ENCODE measurements at places on chromosomes 2 and 18. TPM values are rescaled to one million over a fixed set of nuclear protein-coding genes. Genes with fewer than 3 reads are reported as not detected.
A peak's percentile ranks its signal among the peaks of the same experiment; 100 is the strongest.

NMUR1 gene
- polyA plus RNA-seq, result 0.23 TPM

DNA sequence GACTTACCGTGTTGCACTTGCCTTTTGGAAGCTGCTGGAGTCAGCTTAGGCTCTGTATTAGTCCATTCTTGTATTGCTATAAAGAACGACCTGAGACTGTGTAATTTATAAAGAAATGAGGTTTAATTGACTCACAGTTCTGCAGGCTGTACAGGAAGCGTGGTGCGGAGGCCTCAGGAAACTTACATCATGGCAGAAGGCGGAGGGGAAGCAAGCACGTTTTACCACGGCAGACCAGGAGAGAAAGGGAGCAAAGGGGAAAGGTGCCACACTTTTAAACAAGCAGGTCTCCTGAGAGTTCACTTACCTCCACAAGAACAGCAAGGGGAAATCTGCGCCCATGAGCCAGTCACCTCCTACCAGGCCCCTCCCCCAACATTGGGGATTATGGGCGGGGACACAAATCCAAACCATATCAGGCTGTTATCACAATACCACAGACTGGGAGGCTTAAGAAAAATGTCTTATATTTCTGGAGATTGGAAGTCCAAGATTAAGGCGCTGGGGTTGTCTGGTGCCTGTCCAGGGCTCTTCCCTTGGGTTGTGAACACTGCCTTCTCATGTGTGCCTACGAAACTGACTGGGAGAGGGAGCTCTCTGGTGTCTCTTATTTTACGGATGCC is 3.6 kb upstream of the D2HGDH start:
- no peak for DNase-seq

- DNase-seq, result no peak
Observed at GRCh38 chr2:212956665-212957607, 194.5 kb downstream of the IKZF2 start.

HOXD10 gene
- polyA plus RNA-seq, result 0.03 TPM

- no peak for DNase-seq
Observed at GRCh38 chr18:76376668-76377358, 118.2 kb downstream of the ZNF516 start.

DNA sequence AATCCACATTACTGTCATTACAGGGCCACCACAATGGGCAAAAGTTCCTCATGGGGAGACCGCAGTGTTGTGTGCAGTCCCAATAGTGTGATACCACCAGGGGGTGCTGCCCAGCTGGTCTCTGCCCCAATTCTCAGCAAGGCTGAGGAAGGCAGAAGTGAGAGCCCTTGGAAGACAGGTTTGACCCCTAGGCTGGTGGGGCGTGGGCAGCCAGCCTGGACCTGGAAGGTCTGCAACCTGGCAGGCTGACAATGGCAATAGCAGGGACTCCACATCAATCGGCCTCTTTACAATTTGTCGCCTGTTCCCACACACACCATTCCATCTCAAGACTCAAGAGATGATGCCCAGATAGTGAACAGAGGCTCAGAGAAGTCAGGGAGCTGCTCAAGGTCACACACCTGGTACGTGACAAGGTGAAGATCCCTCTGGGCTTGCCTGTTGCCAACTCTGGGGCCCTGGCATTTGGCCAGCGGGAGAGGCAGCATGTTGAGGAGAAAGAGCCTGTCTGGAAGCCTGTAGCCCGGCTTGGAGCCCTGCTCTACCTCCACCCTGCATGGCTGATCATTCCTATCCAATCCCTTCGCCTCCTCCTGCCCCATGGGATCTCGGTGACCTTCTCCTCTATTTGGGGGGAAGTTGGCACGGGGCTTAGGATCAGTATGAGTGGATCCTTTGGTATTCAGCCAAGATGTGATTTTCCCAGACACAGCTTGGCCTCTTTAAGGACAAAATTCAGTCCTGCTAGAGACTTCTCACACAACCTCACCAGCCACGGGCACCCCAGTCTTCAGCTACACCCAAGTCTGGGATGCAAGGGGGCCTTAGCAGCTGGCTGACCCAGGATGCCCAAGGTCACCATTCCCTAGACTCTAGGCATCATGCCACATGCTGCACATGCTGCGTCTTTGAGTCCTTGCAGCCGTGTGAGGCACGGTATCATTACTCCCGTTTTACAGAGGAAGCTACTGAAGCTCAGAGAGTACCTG is 2.9 kb upstream of the ATOH8 start:
- DNase-seq, result peak; percentile 84

DNA sequence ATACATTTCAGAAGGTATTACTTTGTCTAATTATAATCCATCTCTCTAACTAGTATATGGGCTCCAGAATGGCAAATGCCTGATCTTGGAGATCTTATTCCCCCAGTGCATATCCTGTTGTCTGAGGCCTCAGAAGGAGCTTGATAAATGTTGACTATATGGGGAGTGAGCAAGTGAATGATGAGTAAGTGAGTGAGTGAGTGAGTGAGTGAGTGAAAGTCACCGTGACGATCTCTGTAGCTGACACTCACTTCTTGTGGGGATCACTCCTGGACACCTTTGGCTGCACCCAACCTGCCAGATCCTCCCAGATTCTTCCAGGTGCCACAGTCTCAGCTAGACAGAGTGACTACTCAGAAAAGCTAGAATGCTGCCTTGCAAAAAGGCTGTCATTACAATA is 2.8 kb downstream of the XDH start:
- no peak for DNase-seq

DNA sequence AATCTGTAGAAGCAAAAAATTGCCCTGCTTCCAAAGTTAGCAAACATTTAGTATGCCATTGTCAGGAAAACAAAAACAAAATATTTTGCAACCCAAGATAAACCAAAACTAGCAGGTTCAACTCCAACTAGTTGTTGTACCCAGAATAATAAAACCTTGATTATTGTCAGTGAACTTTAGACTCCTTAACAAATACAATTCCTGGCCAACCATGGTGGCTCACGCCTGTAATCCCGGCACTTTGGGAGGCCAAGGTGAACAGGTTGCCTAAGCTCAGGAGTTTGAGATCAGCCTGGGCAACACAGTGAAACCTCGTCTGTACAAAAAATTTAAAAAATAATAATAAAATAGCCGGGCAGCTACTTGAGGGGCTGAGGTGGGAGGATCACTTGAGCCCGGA is 87.5 kb upstream of the MSH2 start:
- DNase-seq, result no peak

CENPA gene
- polyA plus RNA-seq, result 2.1 TPM

DSG2 gene
- polyA plus RNA-seq, result 21.9 TPM
